Stimulated activated CD4-positive, alpha-beta T cell treated with anti-CD3 and anti-CD28 coated beads, Interleukin-1b, Interleukin-23, amount 100 ng/mL, for 1 hour (primary cell): ENCODE measurements at places on chromosomes 4 and X.

GRCh38 chrX:12981880-12982279, 7.0 kb downstream of the TMSB4X start:
- no peak for DNase-seq

DNA sequence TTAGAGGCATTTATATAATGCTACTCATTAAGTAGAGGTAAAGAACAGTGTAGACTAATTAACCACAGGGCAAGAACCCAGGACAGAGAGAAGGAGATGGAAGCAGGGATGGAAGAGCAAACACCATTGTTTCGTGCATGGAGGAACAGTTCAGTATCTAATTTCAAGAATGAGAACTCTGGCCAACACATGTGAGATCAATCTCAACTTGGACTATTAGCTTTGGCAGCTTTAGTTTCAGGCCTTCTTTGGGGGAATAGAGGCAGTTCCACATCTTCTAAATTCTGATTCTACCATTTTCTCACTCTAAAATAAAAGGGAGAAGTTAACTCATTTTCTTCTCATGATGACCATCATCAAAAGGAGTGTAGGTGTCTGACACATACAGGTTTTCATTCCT, 207.0 kb downstream of the LDB2 start:
- DNase-seq = no peak

- DNase-seq = no peak
Observed at GRCh38 chr4:87912164-87913004, 63.1 kb upstream of the SPP1 start.

DNA sequence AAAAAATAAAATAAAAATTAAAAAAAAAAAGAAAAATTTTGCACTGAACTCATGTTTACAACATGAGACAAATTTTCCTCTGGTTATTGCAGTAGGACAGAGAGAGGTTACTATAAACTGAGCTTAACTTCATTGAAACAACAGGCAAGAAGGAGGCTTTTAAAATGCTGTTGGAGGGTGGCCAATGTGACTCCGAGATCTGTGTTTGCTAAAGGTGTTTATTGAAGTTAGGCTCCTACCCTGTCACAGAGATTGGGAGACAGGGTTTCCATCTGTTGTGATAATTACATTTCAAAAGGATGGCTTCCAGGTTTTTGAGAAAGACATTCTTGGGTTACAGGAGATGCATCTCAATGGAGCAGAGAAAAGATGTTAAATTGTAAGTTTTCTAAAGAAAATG, 370.5 kb upstream of the HS3ST1 start:
- no peak for DNase-seq

- no peak for DNase-seq
Observed at GRCh38 chr4:164542431-164542830, 211.5 kb upstream of the SMIM31 start.

- DNase-seq = no peak
Observed at GRCh38 chrX:151793886-151794285, 59.3 kb downstream of the CNGA2 start.

GRCh38 chrX:37692918-37693317, 7.3 kb downstream of the XK start:
- DNase-seq = no peak
